GM19239 (cell line): ENCODE measurements at places on chromosomes 5 and 9.

DNA sequence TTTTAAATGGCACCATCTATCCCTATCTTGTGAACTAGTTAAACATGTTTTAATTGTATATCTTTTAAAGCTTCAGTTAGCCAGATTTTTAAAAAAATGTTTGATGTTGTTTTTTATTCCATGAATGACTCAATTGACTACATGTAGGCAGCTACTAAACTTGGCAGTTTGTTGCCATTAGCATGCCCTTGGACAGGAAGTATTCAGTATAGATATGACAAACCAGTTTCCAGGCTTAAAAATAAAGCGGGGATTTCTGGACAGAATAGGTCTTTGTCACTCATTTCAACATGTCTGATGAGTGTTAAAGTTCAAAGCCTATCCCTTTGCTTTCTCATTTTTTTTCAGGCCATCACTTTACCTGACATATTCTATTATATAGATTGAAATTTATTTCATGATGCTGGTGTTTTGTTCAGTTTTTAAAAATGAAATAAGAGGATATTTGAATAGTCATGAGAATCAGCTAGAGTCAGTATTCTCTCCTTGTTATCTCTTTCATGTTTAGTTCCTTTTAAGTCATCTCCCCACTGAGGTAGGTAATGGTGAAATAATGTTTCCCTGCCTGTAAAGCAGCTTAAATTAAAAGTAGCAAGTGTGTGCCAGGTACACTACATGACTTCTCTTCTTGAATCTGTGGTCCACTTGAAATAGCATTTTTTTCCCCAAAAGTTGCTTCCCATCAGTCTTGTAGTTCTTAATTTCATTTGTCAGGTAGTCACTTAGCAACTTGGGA lies 11.9 kb downstream of the TNFAIP8 start:
- no peak for DNase-seq

DNA sequence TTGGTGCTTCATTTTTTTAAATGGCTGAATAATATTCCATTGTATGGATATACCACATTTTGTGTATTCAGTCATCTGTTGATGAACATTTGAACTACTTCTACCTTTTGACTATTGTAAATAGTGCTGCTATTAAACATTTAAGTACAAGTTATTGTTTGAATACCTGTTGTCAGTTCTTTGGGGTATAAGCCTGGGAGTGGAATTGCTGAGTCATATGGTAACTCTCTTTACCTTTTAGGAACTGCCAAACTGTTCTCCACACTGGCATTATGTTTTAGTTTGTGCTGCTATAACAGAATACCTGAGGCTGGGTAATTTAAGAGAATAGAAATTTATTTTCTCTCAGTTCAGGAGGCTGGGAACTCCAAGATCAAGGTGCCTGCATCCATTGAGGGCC lies 15.7 kb upstream of the PDE8B start:
- DNase-seq: no peak

- no peak for DNase-seq
These were observed 524.5 kb upstream of the CLINT1 start for GRCh38 chr5:158383486-158383885.

- DNase-seq: no peak
These were observed 52.9 kb downstream of the PAM start for GRCh38 chr5:102807878-102808502.

GRCh38 chr5:176722757-176723156 lies 75.5 kb downstream of the TSPAN17 start:
- no peak for DNase-seq
